Central memory CD8-positive, alpha-beta T cell (primary cell): ENCODE measurements at places on chromosomes 7 and 10.

DNA sequence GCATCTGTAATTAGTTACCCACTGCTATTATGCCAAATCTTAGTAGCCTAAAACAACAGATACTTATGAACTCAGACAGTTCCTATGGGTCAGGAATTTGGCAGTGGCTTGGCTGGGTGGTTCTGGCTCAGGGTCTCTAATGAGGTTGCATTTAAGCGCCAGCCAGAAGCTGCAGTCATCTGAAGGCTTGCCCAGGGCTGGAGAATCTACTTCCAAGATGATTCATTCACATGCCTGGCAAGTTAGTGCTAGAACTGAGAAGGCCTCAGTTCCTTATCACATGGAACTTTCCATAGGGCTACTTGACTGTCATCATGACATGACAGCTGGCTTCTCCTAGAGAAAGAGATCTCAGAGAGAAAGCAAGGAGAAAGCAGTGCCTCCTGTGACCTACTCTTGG lies 121.3 kb downstream of the AVL9 start:
- DNase-seq: no peak

GRCh38 chr10:97685395-97685958 lies 1.6 kb downstream of the AVPI1 start:
- no peak for DNase-seq

DNA sequence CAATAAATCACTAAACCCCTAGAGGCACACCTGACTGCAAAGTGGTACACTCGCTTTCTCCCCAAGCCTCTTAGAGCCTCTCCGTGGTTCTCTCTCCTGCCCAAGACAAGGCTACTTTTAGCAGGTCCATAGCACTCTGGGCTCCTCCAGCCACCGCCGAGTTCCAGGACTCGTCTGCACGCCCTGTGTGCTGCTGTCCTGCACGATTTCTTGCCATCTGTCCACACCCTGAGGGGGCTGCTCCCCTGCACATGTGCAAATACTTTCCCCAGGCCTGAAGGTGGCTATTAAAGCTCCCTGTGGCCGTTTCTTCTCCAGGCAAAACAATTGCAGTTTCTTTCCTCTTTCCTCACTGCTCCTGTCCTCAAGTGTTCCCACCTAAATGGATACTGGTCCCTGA lies 414.3 kb downstream of the PLXNA4 start:
- no peak for DNase-seq

GRCh38 chr10:80460399-80461207 lies 6.5 kb downstream of the TSPAN14 start:
- no peak for DNase-seq

- no peak for DNase-seq
These were observed 123.4 kb downstream of the CUX1 start for GRCh38 chr7:101940830-101941229.

DNA sequence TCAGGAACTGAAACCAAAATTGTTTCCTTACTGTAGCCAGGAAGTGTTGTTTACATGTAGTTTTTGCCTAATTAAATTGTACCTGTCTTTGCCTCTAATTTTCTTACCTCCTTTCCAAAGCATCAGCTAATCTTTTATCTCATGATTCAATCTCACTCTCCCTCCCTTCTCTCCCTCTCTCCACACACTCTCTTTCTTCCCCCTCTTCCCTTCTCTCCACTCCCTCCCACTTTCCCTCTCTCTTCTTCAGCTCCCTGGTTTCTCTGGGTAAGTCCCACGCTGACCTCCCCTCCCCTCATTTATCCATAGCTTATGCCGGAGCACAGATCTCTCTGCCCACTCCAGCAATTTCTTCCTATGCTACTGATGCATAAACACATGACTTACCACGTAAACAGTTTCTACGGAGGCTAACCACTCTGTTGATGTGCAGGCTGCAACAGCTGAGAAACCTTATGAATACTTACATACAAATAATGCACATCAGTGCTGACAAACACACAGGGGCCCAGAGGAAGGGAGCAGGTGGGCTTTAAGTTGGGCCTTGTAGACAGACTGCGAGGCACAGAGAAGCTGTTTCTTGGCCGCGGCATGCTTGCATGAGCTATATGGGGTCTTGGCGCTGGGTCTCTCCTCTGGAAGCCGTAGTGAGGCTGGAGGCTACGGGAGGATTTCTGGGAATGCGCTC lies 174.4 kb upstream of the PLXNA4 start:
- no peak for DNase-seq

DNA sequence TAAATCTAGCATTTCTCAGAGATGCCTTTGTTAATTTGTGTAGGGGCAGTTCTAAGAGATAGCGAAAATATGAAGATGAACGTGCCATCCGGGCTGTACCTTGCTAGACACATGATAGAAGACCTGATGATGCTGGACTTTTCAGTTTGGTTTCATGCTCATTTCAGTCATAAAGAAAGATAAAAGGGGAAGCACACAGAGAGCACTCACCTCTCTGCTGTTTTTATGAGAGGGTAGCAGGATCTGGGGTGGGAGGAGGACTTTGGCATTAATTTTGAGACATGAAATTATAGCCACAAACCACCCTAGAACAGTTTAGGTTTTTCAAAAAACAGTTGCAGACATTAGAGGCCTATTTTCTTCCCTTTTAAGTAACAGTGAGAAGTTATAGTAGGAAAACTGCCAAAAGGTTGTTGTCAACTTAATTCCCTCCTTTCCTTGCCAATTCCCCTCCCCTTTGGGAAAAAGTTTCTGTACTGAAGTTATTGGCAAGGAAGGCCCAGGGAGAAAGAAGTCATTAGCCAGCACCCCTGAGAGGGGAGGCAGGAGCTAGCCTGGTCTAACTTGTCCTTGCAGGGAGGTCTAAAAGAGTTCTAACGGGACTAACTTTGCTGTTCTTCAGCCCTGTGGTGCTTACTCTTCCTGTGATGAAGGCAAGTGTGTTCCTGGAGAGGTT lies 2.6 kb downstream of the ST7 start:
- DNase-seq: no peak

- DNase-seq: no peak
These were observed 67.3 kb downstream of the NRBF2 start for GRCh38 chr10:63200431-63200830.

- no peak for DNase-seq
These were observed 47.1 kb downstream of the MXI1 start for GRCh38 chr10:110254467-110254866.

- no peak for DNase-seq
These were observed 186.0 kb downstream of the JAZF1 start for GRCh38 chr7:27994639-27995038.

DNA sequence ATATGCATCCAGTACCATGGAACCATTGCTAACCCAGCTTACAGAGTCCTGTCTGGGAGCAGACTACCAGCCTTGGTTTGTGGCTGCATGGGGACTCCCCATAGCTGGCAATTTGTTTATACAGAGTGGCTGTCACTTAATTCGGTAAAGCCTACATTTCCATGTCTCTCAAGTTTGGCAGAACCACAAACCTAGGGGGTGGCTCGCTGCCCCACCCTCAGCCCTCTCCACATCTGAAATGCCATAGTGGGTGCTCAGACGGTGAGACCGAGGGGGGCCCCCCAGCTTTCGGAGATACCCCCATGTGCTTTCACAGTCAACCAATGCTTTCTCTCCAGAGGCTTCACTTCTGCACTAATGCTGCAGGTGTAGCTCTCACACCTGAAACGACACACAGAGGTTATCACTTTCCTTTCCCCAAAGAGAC lies 75.5 kb upstream of the KAT6B start:
- no peak for DNase-seq

DNA sequence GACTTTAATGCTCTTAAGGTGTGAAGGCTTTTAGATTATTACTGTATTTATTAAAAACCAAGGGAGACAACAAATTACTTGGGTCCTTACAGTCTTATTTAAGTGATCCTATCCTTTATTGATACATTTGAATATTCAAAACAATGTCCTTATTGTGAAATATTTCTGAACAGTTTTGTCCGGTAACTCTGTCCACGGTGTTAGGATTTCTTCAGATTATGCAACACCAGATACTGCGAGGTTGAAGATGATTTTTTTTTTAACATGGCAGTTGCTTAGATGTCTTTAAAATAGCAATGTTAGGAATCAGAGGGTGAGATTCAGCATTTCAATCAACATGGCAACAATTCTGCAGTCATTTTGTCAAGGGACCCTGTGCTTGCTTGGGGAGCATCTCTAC lies 176.5 kb downstream of the CSTF2T start:
- no peak for DNase-seq

DNA sequence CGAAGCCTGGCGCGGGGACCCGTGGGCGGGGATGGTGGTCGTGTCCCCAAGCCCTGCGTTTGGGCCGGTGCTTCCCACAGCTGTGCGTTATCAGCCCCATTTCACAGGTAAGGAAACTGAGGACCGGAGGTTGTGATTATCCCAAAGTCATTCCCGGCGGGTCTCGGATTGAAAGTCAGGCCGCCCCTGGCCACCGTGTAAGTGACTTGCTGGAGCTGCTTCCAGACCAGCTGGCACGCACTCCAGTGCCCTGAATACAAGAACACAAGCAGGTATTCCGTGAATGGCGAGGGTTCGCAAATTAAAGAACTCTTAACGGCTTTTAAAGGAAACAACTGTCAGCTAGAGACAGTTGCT lies 675 bp upstream of the ATE1 start:
- DNase-seq: no peak

DNA sequence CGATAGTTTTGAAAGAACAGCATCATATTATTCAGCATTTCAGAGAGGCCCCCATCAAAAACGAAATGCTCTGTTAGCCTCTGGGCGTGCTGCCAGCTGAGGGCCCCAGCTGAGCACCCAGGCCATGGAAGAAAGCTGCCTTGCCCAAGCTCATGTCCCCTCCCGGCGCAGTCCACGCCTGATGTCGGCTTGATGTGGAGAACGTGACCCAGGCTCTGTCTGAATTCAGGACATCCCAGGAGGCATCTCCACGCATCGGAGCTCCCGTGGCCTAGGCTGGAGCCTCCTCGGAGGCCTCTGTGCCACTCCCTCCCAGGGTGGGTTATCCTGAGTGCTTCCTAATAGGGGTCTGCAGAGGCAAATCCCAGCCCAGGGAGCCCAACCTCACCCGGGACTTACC lies 218.3 kb upstream of the AKR1E2 start:
- no peak for DNase-seq

DNA sequence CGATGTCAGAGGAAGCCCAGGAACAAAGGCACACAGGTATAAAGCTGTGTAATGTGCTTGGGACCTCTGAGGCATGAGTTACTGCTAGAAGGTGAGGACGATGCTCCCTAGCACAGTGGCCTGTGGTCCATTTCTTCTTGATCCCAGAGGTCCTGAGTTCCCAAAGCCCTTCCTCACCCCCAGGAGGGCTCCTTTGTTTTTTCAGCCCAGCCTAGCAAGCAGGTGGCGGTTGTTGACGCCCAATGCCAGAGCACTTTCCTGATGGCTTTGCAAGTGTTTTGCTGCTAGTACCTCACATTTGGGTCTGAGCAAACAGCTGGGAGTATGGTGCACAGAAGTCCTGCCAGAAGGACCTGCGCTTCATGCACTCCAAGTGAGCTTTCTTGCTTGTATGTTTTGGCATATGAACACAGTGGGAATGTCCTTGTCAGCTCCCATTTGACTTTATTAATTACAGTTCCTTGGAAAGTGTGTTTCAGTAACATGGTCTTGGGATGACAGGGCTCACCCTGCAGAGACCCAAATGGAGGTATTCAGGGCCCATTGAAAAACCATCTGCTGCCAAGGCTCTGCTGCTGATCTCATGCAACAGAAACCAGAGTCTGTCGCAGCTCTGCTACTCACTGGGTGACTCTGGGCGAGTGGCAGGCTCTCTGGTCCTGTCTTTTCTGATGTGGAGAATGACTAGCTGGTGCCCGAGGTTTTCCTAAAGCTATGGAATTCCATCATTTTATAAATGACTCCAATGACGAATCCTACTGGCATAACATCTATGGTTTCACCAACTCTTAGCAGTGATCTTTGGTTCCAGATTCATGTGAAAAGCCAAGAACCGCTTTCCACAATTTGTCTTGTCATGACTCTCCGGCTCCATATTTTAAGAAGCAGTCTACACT lies 134.9 kb downstream of the ARID5B start:
- DNase-seq: no peak

DNA sequence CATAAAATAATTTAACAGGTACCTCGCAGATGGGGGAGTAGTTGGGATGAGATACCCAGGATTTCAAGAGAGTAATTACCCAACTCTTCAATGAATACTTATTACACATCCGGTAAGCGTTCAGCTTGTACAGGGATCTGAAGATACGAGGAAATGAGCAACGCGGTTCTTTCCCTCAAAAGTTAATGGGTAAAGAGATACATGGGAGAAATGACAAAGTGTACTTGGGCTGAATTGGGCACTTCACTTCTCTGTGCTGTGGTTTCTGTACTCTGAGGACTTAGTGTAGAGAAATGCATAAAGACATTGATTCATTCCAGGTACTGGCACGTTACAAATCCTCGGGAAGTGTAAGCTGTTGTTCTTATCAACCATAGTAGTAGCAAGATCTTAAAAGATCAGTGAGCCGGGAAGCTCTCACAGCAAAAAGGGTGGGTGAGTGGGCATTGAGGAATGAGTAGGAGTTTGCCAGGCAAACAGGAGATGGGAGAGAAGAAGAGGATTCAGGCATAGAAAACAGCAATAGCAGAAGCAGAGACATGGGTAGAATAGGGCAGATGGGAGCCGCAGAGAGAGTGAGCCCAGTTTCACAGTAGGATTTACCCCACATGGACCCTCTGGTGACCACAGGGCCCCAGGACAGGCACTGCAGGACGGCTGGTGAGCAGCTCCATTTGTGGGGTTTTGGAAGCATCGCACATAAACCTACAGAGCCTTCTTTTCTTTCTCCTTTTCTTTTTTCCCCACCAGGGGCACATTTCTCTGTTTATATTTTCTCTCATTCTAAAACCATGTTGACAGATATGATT lies 304.3 kb upstream of the PITRM1 start:
- no peak for DNase-seq

- DNase-seq: no peak
These were observed 22.9 kb upstream of the CAMK2B start for GRCh38 chr7:44348300-44348699.

GRCh38 chr7:151175047-151175792 lies 7.7 kb upstream of the GBX1 start:
- no peak for DNase-seq

- DNase-seq: no peak
These were observed 37.7 kb downstream of the CNPY1 start for GRCh38 chr7:155508376-155509358.

DNA sequence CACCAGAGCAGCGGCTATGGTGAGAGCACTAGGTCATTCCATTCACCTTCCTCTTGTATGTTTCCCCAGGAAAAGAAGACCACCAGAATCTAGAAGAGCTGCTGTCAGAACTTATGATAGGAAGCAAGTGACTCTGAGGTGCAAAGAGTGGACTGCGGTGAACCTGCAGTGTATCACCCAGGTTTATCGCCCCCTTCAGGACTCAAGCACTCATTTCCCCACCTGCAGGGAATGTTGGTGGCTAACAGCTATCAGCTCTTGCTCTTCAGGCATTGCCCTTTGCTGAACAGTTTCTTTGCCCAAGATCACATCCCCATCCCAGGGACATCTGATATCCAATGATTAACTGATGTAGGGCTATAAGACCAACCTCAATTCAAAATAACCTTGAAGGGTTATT lies 66.3 kb upstream of the IL6 start:
- DNase-seq: no peak

DNA sequence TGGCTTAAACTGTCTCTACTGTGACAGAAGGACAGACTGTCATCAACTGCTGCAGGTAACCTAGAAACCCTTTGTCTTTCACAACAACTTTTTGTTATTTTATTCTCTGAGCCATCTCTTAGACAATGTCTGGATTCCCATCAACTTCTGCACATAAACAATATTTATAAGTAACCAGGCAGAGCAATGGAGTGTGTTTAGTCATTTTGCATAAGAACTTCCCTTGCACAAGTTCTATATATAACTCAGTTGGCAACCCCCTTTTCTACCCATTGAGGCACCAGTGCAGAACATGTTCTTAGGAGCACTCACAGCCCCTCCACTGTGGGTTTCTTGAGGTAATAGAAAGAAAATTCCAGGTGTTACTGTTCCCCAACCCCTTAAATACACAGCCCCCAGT lies 65.0 kb upstream of the IL6 start:
- no peak for DNase-seq
